ENCODE measurements at places on chromosomes 13 and 19.

- no peak for DNase-seq
These were observed 55.2 kb downstream of the ATP7B start for GRCh38 chr13:51955816-51956603.

- no peak for DNase-seq
These were observed 8.3 kb upstream of the JUND start for GRCh38 chr19:18289471-18290301.

DNA sequence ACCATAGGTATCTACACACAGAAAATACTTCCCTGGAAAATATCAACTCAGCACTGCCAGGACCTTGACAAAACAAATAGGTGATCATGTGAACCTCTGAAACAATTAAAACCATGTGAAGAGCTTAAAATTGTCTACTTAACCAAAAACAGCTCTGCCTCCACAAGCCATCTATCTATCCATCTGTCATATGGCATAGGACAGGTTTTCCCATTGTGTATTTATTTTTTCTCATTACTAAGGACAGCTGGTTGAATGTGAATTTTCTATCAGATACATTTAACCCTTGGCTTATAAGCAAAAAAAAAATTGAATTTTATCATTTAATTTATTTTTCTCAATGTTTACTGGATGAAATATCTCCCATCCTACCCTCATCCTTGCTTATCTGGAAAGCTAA is 279.5 kb downstream of the PCDH9 start:
- no peak for DNase-seq

DNA sequence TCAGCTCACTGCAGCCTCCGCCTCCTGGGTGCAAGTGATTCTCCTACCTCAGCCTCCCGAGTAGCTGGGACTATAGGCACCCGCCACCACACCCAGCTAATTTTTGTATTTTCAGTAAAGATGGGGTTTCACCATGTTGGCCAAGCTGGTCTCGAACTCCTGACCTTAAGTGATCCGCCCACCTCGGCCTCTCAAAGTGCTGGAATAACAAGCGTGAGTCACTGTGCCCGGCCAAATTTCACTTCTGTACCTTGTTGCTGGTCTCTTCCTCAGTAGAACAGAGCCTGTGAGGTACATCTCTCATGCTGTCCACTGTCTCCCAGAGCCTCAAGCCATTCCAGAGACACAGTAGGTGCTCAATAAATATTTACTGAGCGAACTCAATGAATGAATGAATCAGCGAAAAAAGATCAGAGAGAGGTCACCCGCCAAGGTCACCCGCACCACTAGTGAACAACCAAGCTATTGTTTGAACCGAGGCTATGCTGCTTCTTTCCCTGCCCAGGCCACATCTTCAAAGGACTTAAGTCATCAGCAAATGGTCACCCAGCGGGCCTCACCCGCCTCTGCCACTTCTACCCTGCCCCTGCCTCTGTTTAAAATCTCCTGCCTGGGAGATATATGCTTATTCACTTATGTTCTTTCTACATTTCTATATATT is 9.3 kb downstream of the TMEM143 start:
- DNase-seq = no peak

DNA sequence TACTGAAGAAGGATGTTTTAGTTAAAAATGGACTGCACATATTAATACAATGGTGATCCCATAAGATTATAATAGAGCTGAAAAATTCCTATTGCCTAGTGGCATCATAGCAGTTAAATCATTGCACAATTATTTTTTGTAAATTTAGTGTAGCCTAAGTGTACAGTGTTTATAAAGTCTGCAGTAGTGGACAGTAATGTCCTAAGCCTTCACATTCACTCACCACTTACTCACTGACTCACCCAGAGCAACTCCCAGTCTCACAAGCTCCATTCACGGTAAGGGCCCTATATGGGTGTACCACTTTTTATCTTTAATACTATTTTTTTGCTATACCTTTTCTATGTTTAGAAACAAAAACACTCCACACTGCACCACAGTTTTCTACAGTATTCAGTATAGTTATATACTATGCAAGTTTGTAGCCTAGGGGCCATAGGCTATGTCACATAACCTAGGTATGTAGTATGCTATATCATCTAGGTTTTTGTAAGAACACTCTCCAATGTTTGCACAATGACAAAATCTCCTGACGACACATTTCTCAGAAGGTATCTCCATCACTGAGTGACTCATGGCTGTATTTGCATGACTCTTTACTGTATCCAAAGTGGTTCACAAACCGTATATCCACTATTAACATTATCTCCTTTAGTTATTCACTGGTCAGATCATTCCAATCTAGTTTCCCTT is 536.0 kb downstream of the KLF12 start:
- DNase-seq = no peak

DNA sequence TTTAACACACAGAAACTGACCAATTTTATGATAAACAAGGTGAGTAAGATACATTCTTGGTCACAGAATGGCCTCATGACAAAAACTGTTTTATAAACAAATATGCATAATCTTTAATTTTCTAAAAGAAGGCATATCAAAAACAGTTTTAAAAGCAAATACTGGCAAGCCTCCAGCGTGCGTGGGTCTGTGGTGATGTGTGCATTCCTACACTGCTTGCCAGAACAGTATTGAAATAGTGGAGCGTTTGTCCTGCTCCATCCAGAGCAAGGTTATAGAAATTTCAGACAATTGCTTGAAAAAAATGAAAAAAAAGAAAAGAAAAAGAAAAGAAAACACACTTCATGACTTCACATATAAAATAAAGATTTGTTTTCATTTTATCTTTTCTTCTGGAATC is 140.9 kb downstream of the MZT1 start:
- no peak for DNase-seq

Data from stimulated activated naive CD4-positive, alpha-beta T cell treated with Interleukin-2 at 50 U/mL for 16 hours (primary cell).